ENCODE measurements at places on chromosomes 3 and 15.

GRCh38 chr15:31313223-31313622 is 13.4 kb upstream of the KLF13 start:
- no peak for DNase-seq

- no peak for DNase-seq
Measured at GRCh38 chr3:148227534-148227933, 470.2 kb upstream of the AGTR1 start.

DNA sequence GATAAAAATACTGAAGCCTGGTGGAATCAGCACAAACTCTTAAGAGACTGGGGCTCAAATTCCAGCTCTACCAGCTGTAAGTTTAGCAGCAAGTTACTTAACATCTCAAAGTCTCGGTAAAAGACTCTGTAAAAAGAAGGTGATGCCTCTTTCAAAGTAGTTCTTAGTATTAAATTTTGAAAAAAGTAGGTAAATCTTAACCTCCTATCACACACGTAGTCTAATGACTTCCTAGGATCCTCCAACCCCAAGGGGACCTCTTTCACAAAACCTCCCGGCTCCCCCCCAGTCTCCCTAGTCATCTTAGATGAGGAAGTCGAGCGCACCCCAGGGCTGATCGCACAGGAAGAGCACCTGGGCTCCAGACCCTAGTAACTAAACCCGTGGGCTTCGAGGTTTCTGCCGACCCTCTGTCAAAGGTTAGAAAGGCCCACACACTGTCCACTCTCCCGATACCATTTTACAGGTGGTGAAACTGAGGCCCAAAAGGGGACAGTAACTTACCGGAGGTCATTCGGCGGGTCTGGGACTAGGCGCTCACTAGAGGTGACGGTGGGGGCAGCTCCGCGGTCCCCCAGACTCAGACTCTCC is 427 bp downstream of the MBD4 start:
- peak; percentile 29 for DNase-seq

DNA sequence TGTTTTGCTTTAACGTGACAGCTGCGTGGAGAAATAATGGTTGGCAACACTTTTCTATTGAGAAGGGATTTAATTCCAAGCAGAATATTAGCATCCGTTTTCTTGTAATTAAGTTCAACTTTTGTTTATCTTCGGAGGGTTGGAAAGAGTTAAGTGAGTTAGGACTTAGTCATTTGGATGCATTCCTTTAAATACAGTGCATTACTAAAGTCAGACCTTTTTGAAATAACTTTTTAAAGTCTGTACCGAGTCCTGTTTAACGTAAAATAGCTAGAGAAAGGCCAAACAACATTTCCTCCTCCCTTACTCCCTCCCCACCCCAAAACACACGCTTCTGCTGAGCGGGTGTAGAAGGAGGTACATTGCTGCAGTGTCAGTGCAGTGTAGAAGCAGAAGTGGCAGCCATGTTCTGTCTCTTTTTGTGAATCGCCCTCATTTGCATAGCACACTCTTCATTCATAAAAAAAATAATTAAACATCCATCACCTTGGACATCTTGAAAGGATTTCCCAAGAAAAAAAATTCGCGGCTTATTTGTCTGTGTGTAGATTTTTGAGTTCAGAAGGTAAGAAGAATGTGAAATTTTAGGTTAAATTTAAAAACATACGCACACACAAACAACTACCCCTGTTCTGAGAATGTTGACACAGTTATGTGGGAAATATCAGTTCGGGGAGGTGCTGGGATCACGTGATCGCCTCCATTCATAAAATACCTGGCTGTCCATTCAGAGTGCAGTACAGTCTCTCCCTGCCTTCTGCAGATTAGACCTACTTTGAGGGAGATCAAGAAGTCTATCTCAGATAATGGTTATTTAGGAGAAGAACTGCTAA is 1.6 kb downstream of the SPRED1 start:
- DNase-seq = no peak

GRCh38 chr15:61157933-61158332 is 71.2 kb downstream of the RORA start:
- no peak for DNase-seq

GRCh38 chr3:157373783-157374182 is 62.9 kb upstream of the PTX3 start:
- no peak for DNase-seq

DNA sequence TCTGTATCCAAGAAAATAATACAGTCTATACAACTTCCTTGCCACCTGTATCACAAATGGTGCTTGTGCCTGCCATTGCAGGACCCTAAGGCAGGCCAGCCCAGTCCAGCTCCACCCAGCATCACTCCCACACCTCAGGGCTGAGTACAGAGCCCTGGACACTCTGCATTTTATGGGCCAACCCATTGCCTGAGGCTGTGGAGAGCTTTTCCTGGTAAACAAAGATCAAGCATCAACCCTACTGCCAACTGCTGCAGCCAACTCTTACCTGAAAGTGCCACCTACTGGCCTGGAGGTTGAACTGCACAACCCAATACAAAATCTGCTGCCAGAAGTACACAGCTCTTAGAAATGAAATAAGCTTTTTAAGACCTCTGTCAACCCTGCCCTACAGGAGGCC is 1082.2 kb downstream of the NAALADL2 start:
- no peak for DNase-seq

DNA sequence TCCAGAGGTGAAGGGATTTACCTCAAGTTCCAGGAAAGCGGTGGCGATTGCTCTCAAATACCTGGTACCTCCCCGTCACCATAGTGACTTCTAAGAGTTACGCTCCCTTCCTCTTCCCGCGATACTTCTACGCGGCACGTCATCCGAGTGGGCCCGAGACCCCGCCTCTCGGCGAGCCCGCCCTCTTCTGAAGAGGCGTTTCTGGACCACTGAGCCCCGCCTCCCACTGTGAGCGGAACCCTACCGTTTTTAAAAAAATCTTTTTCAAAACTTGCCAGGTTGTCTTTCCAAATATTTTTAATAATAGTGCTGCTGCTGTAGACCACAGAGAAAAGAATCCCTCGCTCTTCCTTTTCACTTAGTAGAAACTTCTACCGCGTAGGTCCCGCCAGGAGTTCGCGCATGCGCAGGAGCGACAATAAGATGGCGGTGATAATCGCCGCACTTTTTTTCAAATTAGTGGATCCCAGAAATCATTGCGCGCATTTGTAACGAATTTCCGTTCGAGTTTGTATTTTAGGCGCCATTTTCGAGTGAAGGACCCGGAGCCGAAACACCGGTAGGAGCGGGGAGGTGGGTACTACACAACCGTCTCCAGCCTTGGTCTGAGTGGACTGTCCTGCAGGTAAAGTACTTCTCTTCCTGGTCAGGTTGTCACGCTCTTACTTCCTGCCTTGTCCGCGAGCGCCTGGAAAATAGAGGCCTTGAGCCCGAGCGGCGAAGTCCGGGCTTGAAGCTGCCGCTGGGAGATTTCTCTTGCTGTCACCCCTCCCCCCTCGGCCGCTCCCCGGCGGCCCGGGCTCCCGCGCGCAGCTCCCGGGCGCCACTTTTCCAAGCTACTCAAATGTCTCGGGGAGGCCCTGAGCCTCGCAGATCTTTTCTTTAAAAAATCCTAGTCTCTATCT is at the start of the genes IFT80 and SMC4:
Gene IFT80 (minus strand): TSS at position 101 of the 905 bp plus-strand sequence. CDS start 14,625 bp downstream, outside the sequence.
Gene SMC4 (plus strand): TSS at position 526 of the 905 bp plus-strand sequence. CDS start 1,177 bp downstream, outside the sequence.
- DNase-seq = peak; percentile 89

GRCh38 chr15:75616766-75617165 is 8.8 kb downstream of the SNUPN start:
- DNase-seq = no peak

- no peak for DNase-seq
Measured at GRCh38 chr3:137642831-137643230, 121.3 kb upstream of the SOX14 start.

DNA sequence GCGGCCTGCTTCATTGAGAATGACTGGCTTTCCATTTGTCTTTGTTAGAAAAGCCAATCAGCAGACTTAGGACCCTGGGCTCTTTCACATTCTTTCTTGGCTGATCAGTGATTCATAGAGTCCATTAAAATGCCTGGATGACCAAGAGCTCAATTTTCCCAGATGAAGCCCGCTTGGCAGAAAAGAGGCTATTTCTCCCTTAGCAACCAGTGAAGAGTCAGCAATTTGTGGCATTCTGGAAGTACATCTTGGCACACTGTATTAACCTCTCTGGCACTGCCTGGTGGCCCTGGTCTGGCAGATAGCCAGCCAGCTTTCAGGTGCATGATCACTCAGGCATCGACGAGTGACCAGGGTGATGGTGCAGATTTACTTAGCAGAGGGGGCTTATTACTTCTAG is 145.7 kb upstream of the PLAAT1 start:
- DNase-seq = no peak

DNA sequence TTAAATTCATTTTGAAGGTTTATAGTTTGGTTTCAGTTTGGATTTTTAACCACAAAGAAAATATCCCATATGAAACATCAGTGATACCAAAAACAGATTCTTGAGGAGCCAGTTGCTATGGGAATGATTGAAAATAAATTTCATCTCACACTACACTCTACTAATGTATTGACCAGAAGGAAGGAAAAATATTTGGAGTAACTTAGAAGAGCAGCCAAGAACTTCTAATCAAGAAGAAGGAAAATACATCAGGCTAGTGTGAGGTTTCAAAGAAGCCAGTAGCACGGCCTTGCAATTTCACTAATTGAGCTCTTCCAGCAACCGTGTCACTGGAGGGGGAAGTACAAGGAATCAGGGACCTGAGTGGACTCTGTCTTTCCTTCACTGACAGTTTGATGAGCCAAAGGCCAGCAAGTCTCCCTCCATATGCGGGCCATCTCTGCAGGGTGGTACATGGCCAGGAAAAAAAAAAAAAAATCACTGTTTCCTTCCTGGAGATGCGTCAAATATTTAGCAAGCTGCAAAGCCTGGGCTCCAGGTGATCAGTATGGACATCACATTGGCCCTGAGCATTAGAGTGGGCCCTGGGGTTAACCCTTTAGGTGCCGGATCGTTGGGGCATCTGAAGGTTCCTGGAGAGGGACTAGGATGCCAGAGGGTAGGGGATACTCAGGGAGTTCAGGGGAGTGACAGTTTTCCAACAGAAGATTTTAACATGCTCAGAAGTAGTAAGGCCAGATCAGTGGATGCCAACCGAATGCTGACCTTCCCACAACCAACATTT is 37.1 kb downstream of the SLC12A8 start:
- no peak for DNase-seq

- no peak for DNase-seq
Measured at GRCh38 chr3:100020876-100021644, 93.2 kb downstream of the FILIP1L start.

DNA sequence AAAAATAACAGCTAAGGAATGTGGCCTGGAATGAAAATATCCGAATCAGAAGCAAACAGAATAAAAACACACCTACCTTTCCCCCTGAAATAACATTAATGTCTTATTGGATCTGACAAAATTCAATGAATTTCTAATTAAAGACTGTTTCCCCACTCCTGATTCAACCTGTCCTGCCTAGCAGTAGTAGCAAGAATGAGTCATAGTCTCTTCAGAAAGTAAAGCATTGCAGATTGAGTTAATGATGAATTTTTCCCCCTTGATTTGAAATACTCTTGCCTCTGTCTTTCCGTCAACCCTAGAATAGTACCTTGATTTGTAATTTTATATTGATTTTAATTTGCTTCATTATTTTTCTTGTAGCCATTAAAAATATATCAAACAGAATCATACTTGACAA is 212.4 kb downstream of the CNTN4 start:
- DNase-seq = no peak

- DNase-seq = no peak
Measured at GRCh38 chr15:22810033-22810852, 23.8 kb downstream of the NIPA1 start.

DNA sequence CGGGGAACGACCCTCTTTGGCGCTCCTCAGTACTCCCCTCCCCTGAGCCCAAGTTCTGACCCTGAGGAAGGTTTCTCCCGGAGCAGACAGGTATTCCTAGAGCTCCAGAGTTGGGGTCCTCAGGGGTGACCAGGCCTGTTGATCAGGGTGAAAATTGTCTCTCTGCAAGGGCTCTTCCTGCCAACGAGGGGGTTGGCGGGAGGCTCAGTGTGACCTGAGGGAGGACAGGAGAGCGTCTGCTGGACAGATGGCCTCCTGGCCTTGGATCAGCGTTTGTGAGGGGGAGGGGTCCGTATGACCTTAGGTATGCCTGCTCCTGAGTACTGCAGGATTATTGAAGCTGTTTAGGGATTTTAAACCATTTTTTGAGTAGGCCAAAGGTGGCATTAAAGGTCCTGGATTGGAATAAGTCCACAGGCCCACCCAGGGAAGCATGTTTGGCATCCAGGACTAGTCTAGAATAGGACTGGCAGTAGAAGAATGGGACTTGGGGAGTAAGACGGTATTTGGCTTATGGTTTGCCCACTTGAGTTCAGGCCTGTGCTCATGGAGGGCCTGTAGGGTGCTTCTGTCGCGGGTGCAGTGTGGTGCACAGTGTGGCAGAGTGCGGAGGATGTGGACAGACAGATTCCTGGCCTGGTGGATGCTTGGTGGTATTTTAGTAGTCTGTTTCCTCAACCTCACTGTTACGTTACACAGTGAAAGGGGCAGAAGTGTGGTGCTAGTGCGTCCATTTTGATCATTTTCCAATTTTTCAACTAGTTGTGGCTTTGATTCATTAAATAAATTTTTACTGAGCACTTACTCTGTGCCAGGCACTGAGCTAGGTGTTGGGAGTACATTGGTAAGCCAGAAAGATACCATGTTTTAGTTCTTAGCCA is 959 bp downstream of the ZNF592 start:
- DNase-seq = no peak

GRCh38 chr3:172716476-172716875 is 5.6 kb upstream of the NCEH1 start:
- DNase-seq = no peak

- no peak for DNase-seq
Measured at GRCh38 chr3:133655731-133656515, 5.8 kb downstream of the TOPBP1 start.

GRCh38 chr15:38528294-38528693 is 36.3 kb downstream of the RASGRP1 start:
- no peak for DNase-seq

- no peak for DNase-seq
Measured at GRCh38 chr3:66466606-66467270, 34.1 kb downstream of the LRIG1 start.

GRCh38 chr15:69303337-69304181 is 4.8 kb downstream of the PAQR5 start:
- no peak for DNase-seq

DNA sequence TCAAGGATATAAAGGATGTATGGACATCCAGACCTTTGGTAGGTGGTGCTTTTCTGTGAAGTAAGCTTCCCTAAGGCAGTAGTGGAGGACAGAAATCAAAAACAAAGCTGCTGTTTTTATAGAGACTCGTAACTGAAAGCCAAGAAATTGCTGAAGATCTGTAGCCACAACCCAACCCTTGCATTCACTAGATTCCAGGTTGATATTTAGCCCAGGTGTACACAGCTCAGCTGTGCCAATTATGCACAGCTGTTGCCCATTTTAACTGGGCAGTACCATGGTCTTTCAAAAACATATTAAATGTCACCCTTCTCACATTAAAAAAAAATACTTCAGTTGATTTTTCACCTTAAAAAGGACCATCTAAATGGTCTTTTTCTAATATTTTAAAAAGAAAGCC is 75.8 kb downstream of the CNTN3 start:
- DNase-seq = no peak
